ENCODE measurements at places on chromosomes 11 and 22. TPM values are rescaled to one million over a fixed set of nuclear protein-coding genes. Genes with fewer than 3 reads are reported as not detected.

GRCh38 chr11:64854534-64855502 lies 10.4 kb upstream of the CDC42BPG start:
- H3K36me3 ChIP-seq: peaks cover 4% of the 10 kb centered on the region
- H3K27ac ChIP-seq: peak overlapping the region; percentile 76

- no peaks in the 10 kb centered on the region for H3K36me3 ChIP-seq
- DNase-seq: no peak
- H3K27me3 ChIP-seq: no peaks in the 10 kb centered on the region
- H3K27ac ChIP-seq: no peak overlapping the region
- peaks cover 25% of the 10 kb centered on the region for H3K4me1 ChIP-seq
- no peak overlapping the region for H3K4me3 ChIP-seq
Measured at GRCh38 chr11:119436093-119436492, 13.1 kb upstream of the THY1 start.

GRCh38 chr11:441418-442274 lies at the start of gene ANO9:
TSS of gene ANO9 (minus strand) at chr11:442011. CDS start at chr11:441926, 85 bp downstream.
- H3K36me3 ChIP-seq: no peaks in the 10 kb centered on the region
- H3K4me1 ChIP-seq: peaks cover 14% of the 10 kb centered on the region
- no peak within 1 kb of the TSS for H3K4me3 ChIP-seq
- DNase-seq: no peak
- H3K27me3 ChIP-seq: no peaks in the 10 kb centered on the region

DNA sequence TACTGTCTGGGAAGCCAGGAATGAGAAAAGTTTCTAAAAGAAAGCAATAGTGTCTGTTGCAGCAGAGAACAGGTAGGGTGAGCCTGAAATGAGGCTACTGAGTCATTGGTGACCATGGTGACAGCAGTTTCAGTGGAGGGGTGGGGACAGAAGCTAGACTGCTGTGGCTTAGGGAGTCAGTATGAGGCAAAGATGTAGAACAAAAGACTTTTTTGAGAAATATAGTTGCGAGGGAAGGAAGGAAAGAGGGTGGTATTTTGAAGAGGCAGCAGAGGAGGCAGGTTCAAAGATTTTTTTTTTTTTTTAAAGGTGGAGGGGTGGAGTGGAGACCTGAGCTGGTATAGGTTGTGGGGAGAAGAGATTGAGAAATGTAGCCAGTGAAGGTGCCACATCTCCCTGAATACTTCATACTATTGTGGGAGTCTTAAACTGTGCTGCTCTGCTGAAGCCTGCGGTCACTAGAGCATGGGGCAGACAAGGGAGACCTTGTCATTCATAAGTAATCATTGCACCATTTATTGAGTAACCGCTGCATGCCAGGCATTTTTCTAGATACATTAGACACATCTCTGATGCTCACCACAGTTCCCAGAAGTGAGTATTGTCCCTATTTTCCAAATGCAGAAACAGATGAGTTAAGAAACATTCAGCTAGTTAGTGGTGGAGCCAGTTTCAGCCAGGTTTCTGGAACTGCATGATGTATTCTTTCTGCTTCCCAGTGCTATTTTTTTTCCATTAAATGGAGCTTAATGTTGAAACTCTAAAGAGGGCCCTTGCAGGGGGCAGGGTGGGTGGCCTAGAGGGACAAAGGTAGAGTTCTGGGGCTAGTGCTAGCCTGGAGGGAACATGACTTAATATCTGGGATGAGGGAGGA lies 49.9 kb downstream of the STIM1 start:
- H3K4me1 ChIP-seq: peaks cover 22% of the 10 kb centered on the region
- H3K4me3 ChIP-seq: no peak overlapping the region
- H3K27me3 ChIP-seq: no peaks in the 10 kb centered on the region
- no peaks in the 10 kb centered on the region for H3K36me3 ChIP-seq

GRCh38 chr22:31327806-31328543 lies 18.2 kb downstream of the PATZ1 start:
- peaks cover 3% of the 10 kb centered on the region for H3K4me1 ChIP-seq
- H3K27me3 ChIP-seq: no peaks in the 10 kb centered on the region
- no peak overlapping the region for H3K4me3 ChIP-seq
- no peak overlapping the region for H3K27ac ChIP-seq
- peaks cover 43% of the 10 kb centered on the region for H3K36me3 ChIP-seq
- DNase-seq: no peak

GRCh38 chr11:57641011-57641807 lies 8.5 kb downstream of the YPEL4 start:
- no peak overlapping the region for H3K4me3 ChIP-seq
- peaks cover 60% of the 10 kb centered on the region for H3K4me1 ChIP-seq
- H3K36me3 ChIP-seq: no peaks in the 10 kb centered on the region

- peaks cover 11% of the 10 kb centered on the region for H3K4me1 ChIP-seq
- peaks cover 67% of the 10 kb centered on the region for H3K36me3 ChIP-seq
- H3K4me3 ChIP-seq: no peak overlapping the region
- no peaks in the 10 kb centered on the region for H3K27me3 ChIP-seq
- no peak overlapping the region for H3K27ac ChIP-seq
Measured at GRCh38 chr11:9176136-9176535, 84.7 kb upstream of the SCUBE2 start.

DNA sequence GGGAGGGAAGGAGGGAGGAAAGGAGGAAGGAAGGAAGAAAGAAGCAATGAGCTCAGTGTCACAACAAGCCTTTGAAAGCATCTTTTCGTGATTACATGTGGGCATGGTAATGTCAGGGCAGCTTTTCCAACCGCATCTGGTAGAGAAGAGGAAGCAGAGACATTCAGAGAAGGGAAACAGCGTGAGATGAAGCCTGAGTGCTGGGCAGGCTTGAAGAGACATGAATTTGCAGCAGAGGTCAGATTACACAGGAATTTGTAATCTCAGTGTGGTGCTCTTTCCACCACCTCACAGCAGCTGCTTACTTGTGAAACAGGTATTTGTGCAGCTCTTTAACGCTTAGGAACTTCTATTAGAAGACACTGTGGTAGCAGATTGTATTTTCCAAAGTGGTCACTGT lies 289.5 kb upstream of the C11orf87 start:
- H3K4me3 ChIP-seq: no peak overlapping the region
- no peak overlapping the region for H3K27ac ChIP-seq
- H3K36me3 ChIP-seq: no peaks in the 10 kb centered on the region
- no peaks in the 10 kb centered on the region for H3K27me3 ChIP-seq

DNA sequence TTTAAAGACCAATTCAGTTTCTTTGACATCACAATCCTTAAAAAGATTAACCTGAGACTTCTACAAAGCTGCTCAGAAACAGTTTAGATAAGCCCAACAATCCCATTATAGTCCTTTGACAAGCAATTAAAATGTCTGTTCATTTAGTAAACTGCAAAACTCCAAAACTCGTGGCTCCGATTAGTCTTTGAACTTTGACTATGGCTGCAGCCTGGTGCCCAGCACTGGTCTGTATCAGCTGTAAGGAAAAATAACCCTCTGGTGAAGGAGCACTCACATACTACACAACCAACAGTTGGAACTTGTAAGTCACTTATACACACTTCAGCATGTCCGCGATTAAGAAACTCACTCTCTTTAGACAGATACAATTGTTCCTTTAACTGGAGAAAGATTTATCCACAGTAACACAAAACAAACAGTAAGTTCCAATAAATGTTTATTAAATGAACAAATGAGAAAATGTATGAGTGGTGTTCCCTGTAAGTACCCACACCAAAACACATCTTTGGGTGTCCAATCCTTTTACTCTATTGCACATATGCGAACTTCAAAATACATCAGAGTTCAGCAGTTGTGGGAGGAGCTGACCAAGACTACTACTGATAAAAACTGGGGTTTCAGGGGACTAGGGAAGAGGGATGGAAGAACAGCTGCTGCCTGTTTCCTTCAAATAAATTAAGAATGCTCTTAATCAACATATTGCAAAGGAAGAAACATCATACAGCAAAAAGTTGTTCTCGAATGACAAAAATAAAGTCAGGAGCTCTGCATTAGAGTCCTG lies 36.4 kb downstream of the PITPNB start:
- H3K4me3 ChIP-seq: no peak overlapping the region
- peak overlapping the region; percentile 8 for H3K27ac ChIP-seq
- H3K4me1 ChIP-seq: peaks cover 72% of the 10 kb centered on the region
- DNase-seq: no peak
- H3K27me3 ChIP-seq: no peaks in the 10 kb centered on the region
- H3K36me3 ChIP-seq: peaks cover 7% of the 10 kb centered on the region

- H3K27ac ChIP-seq: no peak overlapping the region
- no peak for DNase-seq
- H3K4me3 ChIP-seq: no peak overlapping the region
Measured at GRCh38 chr11:43508511-43508918, 149.8 kb downstream of the TTC17 start.

DNA sequence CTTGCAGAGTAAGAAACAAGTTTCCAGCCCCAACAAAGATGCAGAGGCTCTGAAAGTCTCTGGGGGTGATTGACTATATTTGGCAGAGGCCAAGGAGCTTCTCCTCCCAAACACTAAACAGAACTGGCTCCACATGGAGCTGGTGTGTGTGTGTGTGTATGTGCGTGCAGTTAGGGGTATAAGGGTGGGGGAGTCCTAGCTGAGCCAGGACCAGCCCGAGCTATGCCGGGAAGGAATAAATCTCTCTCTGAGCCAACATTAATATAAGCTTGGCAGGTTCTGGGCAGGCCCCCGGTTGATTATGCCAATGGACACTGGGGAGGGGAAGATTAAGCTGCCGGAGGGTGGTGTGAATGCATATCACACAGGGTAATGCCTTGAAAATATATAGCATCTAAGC lies 324.2 kb downstream of the MIAT start:
- no peaks in the 10 kb centered on the region for H3K36me3 ChIP-seq
- H3K27ac ChIP-seq: no peak overlapping the region

DNA sequence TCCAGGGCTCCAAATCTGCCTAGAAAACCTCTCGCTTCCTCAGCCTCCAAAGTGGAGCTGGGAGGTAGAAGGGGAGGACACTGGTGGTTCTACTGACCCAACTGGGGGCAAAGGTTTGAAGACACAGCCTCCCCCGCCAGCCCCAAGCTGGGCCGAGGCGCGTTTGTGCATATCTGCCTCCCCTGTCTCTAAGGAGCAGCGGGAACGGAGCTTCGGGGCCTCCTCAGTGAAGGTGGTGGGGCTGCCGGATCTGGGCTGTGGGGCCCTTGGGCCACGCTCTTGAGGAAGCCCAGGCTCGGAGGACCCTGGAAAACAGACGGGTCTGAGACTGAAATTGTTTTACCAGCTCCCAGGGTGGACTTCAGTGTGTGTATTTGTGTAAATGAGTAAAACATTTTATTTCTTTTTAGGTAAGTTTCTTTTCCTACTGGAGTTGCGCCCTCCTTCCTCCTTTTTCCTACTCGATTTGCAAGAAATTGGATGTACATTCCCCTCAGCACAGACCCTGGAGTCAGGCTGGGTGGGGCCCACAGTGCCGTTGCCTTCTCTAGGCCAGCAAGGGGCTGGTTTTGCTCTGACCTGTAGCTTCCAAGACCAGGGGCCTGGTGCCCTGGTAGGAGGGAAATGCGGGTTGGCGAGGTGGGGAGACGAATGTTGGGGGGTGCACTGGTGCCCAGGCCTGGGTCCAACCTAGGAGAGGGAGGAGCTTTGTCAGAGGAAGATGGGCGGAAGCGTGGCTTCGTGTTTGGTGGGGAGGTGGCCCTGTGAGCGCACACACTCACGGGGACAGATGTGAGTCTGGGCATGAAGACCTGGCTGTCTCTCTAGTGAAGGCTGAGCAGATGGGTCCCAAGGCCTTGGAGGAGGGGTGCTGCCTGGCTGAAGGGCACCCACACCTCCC lies 50.6 kb downstream of the ST14 start:
- H3K4me3 ChIP-seq: no peak overlapping the region
- peaks cover 4% of the 10 kb centered on the region for H3K4me1 ChIP-seq
- peaks cover 30% of the 10 kb centered on the region for H3K27me3 ChIP-seq
- H3K27ac ChIP-seq: no peak overlapping the region
- peak; percentile 79 for DNase-seq

DNA sequence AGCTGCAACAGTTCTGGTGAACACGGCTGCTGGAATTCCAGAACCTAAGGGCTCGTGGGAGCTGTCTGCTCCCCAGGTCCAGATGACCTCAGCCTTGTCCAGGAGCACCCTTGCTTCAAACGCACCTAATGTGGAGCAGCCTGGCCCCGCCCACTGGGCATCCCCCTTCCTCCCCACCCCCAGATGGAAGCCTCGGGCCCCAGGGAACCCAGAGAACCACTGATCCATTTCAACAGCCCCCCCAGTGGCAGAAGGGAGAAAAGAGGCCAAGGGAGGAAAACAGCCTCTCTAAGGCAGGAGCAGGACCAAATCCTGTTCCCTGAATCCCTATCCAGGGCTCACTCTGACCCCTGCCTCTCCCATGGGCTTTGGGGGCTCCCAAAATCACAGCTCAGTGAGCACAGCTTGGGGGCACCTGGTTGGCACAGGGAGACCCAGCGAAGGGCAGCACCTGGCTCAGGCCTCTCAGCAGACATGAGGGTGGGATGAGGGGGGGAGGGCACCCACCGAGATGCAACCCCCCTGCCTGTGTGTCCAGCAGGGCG lies 1.2 kb downstream of the CYTH4 start:
- H3K27me3 ChIP-seq: peaks cover 19% of the 10 kb centered on the region
- H3K4me1 ChIP-seq: peaks cover 19% of the 10 kb centered on the region
- no peaks in the 10 kb centered on the region for H3K36me3 ChIP-seq
- DNase-seq: no peak
- no peak overlapping the region for H3K4me3 ChIP-seq
- no peak overlapping the region for H3K27ac ChIP-seq

DNA sequence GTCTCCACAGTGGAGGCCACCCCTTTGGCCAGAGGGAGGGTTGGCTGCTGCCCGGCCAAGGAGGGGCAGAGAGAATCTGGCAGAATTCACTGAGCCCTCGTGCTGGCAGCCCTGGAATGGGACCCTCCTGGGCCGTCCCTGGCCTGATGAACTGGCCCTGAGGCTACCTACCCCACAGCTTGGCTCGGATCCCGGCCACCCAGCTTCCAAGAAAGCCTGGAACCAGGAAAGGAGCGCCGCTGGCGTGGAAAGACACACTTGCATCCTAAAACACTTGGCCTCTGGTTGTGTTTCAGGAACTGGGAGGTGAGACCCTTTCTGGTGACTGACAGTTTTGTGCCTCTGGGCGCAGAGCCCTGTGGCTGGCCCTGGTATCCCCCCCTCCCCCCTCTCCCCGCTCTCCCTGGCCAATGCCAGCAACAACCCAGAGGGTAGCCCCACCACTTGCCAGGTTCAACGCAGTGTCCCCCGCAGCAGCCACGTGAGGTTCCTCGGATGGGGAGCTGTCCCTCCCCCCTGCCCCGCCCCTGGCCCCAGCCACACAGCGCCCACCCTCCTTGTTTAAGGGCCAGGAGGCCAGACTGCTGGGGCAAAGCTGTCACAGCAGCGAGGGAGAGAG lies 693 bp downstream of the NFAM1 start:
- H3K27me3 ChIP-seq: peaks cover 43% of the 10 kb centered on the region
- peaks cover 17% of the 10 kb centered on the region for H3K4me1 ChIP-seq
- H3K4me3 ChIP-seq: no peak overlapping the region
- no peak overlapping the region for H3K27ac ChIP-seq

DNA sequence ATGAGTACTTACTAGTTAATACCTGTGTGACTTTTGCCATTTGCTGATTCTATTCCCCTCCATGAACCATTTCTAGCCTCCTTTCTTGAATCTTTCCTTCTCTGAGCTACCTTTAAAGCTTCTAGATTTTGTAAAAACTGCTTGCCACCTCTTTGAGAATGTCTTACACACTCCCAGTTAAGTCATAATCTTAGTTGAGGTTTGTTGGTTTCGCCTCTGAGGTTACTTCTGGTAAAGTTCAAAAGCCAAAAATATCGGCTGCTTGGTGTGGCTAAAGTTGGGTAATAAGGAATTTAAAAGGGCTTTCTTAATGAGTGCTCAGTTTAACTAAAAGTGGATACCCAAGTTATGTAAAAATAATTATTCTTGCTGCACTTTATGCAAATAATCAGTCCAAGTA lies 10.4 kb upstream of the GLYAT start:
- no peak overlapping the region for H3K4me3 ChIP-seq
- no peaks in the 10 kb centered on the region for H3K4me1 ChIP-seq

Gene PHLDA2
- total RNA-seq: 96.1 TPM

Gene NAALAD2
- total RNA-seq: 3.9 TPM

Gene CFAP300
- total RNA-seq: 4.9 TPM

All from osteocyte (in vitro differentiated cells).